Bronchial epithelial cell (primary cell): ENCODE measurements at places on chromosomes 13 and 19.

DNA sequence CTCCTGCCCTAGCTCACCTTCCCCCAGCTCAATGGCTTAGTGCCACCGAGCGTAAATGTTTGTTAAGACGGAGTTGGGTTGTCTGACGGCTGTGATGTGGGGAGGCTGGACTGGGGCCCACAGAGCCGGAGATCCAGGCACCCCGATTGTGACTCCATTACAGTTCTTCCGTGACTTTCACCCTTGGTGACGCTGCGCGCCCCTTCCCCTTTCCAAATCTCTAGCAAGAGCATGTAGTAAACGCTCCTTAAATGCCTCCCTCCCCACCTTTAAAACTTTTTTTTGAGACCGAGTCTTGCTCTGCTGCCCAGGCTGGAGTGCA, 829 bp downstream of the REEP6 start:
- DNase-seq, result no peak

GRCh38 chr13:91247768-91248167, 99.7 kb upstream of the MIR17HG start:
- DNase-seq, result peak; percentile 12

GRCh38 chr13:95480791-95481780, 71.4 kb upstream of the CLDN10 start:
- no peak for DNase-seq

DNA sequence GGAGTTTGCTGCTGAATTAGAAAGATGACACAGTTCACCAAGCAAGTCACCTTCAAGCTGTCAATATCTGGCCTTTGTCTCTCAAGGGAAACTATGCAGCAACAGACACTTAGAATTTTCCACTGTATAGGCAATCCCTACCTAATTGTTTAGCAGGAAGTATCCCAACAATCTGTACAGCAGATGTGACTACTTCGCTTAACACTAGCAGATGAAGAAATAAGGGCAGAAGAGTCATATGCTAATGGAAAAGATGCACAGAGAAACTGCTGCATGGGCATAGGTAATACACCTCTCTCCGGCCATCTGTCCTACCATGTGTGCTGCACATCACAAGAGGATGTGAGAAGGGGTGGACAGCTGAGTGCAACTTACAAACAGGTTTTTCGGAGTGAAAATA, 851.2 kb downstream of the PCDH9 start:
- no peak for DNase-seq

DNA sequence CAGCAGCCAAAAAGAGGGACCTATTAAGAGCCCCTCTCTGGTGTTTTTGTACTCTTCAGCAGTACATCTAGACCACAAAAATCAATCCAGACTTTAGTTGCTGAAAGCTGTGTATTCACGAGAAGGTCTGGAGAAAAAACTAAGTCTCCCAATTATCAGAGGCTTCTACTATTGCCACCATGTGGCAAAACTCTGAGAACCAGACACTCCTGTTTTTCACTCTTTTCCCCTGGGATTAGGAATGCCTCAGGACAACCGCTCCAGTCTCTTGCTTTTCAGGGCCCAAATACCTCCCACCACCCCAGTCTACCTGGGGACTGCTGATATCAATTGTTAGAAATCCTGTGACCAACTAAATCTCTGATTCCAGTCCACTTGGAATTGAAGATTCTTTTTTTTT, 30.1 kb upstream of the OBI1 start:
- no peak for DNase-seq

DNA sequence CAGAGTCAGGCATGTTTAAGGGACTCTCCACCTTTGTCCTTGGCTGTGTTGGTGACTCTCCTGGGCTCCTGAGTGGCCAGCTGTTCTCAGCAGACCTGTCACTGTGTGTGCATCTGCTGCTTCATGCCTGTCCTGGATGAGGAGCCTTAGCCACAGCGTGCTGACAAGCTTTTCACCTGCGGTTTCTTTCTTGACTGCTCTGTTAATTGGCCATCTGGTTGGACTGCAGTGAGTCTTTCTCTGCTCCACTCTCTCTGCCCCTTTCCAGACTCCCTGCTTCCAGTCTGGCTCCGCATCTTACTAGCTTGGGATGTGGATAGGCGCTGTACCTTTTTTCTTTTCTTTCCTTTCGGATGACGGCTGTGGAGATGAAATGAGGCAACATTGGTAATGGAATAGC, 38.8 kb downstream of the POLR1D start:
- DNase-seq, result no peak

GRCh38 chr19:44661904-44662303, 9.4 kb upstream of the CEACAM19 start:
- DNase-seq, result no peak

- no peak for DNase-seq
Observed at GRCh38 chr13:33224686-33225085, 60.9 kb downstream of the STARD13 start.

DNA sequence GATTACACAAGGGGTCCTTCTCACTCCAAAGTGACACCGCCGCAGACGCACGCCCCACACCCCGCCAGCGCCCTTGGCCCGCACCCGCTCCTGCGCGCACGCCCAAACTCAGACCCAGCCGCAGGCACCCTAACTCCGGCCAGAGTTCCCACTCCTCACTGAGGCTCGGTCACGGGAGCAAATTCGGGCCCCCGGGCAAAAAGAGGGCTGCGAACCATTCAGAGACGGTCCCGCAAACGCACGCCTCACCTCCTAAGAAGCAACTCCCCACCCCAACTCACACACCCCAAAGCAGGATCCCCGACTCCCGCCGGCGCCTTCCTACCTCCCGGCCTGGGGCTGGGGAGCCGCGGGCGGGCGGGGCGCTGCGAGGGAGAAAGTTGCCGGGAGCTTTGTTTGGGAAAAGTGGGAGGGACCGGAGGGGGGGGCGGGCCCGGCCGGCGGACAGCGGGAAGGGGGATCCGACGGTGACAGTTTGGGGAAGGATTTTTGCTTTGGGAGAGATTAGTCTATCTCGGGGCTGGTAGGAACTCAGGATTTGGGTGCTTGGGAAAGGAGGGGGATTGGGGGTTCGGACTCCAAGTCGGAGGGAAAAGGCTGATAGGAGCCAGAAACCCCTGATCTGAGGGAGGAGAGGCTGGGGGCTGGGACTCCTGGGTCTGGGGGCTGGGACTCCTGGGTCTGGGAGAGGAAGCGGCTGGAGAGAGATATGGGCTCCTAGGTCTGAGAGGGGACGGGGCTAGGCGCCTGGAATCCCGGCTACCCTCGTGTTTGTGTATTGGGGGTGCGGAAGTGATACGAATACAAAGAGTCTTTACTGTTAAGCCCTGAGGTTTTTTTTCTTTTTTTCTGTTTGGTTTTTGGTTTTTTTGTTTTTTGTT, at the start of gene TEAD2:
TSS of gene TEAD2 (minus strand) at position 369 of the 881 bp plus-strand sequence. CDS start 2,341 bp downstream, outside the sequence.
- DNase-seq, result peak; percentile 13

DNA sequence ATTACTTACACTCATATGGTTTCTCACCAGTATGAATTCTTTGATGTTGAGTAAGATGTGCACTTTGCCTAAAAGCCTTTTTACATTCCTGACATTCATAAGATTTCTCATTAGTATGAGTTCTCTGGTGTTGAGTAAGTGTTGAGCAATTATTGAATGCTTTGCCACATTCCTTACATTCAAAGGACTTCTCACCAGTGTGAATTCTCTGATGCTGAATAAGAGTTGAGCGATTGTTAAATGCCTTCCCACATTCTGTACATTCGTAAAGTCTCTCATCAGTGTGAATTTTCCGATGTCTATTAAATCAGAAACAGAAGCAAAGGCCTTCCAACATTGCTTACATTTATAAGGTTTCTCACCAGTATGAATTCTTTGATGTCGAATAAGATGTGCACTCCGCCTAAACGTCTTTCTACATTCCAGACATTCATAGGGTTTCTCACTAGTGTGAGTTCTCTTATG, 14.2 kb upstream of the ZFP30 start:
- no peak for DNase-seq

DNA sequence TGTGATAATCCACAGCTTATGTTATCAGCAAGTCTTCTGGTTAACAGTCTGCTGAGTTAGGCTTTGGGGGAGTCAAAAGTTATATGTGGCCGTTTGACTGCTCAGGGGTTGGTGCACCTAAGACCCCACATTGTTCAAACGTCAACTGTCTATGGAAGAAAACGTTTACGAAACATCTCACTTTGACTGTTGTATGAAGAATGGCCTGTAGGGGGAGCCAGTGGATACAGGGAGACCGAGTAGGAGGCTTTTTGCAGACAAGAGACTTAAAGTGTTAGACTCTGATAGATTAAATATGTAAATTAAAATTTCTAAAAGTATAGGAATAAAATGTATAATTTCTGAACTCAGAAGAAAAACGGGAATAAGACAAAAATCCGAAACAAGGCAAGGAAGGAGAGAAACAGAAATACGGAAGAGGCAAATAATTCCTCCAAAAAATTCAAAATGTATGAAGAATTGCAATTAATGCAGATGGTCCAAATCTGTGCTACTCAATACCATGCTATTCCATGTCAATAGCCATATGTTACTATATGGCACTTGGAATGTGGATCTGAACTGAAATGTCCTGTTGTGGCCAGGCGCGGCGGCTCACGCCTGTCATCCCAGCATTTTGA, 37.8 kb downstream of the TNFSF14 start:
- DNase-seq, result peak; percentile 71

DNA sequence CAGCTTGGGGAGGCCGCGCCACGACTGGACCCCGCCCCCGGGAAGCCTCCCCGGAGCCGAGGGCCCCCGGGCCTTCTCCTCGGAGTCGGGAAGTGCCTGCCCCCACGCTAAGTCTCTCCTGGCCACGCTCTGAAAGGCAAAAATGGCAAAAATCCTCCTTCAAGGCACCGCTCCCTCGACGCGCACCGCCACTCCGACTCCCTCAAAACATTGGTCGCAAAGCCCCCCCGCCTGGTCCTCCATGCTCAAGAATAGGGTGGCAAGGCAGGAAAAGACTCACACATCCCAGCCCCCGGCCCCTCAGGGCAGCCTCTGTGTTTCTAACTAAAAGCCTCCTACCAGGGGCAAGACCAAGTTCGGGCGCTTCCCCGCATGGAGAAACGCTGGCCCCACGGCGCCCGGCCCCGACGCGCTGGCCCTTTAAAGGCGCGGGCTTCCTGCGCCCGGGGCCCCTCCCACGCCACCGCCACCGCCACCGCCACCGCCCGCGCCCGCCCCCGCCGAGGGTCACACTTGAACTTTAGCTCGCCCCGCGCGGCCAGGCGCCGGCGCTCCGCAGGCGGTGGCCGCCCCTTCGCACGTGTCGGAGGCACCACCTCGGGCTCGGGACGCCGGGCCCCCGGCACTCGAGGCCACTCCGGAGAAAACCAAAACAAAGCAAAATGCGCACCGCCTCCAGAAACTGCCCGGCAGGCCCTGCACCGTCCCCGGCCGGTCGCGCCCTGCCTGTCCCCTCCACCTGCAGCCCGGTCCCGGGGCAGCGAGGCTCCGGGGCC, 1.9 kb downstream of the FOXO1 start:
- DNase-seq, result no peak

GRCh38 chr13:97629601-97630272, 195.8 kb downstream of the RAP2A start:
- peak; percentile 14 for DNase-seq

GRCh38 chr19:32029235-32029634, 316.2 kb upstream of the ZNF507 start:
- no peak for DNase-seq

- no peak for DNase-seq
Observed at GRCh38 chr13:65926750-65927171, 1303.4 kb downstream of the PCDH9 start.

DNA sequence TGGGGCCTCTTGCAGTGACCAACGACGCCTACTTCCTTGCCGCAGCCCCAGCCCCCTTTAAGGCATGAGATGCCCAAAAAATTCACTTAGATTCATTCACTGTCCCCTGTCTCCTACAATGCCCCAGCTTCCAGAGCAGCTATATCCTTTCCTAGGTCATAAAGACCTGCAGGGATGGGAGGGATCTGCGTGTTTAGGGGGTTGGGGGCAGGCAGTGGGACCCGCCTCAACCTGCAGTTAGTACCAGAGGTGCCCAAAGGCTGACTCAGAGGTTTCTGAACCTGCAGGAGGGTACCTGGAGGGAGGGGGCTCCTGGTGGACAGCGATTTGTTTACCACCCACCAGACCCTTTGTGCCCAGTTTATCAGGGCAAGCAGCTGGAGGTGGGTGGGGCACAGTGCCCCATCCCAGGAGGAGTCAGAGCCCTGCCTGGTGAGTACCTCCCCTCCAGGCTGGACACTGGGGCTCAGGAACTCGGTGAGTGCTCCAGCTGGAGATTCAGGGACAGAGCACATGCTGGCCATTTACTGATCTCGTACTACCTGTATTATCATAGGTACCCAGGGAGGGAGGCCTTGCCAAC, 10.1 kb downstream of the RPS28 start:
- DNase-seq, result no peak

- no peak for DNase-seq
Observed at GRCh38 chr13:99008577-99008976, 30.7 kb upstream of the DOCK9 start.

DNA sequence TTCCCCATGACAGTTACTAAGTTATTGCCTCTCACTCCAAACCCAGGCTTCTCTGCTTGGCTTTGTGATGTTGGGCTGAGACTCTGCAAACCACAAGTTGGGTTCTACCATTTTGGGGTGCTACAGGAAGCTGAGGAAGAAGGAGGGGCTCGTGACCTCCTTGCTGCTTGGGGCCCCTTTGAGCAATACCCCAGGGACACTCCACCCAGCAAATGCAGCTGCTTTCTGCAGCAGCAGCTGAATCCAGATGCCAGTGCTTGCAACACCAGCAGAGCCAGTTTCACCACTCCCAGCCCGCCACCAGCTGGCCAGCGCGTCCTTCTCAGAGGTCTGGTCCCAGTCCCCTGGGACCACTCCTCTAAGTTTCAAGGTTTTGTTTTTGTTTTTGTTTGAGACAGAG, 22.0 kb upstream of the UBAC2 start:
- DNase-seq, result no peak

- DNase-seq, result no peak
Observed at GRCh38 chr13:30442926-30443325, 20.6 kb downstream of the UBE2L5 start.

GRCh38 chr13:107585469-107586180, 629.7 kb downstream of the LIG4 start:
- no peak for DNase-seq

- DNase-seq, result no peak
Observed at GRCh38 chr19:29843180-29844051, 31.6 kb downstream of the CCNE1 start.

DNA sequence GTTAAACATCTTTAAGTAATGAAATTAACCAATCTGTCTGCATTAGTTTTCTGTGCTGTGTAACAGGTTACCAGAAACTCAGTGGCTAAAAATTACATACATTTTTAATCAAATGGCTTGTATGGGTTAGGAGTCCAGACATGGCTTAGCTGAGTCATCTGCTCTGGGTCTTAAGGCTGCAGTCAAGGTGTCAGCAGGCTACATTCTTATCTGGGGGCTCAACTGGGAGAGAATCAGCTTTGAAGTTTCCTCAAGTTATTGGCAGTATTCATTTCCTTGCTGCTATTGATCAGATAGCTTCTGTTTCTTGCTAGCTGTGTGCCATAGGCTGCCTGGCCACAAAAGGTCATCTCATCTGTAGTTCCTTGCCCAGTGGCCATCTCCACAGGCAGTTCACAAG, 1163.0 kb downstream of the DIAPH3 start:
- DNase-seq, result no peak

GRCh38 chr19:39405958-39406655, 540 bp upstream of the ZFP36 start:
- DNase-seq, result peak; percentile 33

- DNase-seq, result no peak
Observed at GRCh38 chr13:76709851-76710250, 176.4 kb downstream of the KCTD12 start.

- DNase-seq, result no peak
Observed at GRCh38 chr19:51513968-51514367, 12.4 kb upstream of the SIGLEC12 start.
